HT-29 (cell line): ENCODE measurements at places on chromosomes 12 and 14. TPM values are rescaled to one million over a fixed set of nuclear protein-coding genes. Genes with fewer than 3 reads are reported as not detected.

- no peak for DNase-seq
Observed at GRCh38 chr14:73715707-73716106, 1.5 kb upstream of the PNMA1 start.

DNA sequence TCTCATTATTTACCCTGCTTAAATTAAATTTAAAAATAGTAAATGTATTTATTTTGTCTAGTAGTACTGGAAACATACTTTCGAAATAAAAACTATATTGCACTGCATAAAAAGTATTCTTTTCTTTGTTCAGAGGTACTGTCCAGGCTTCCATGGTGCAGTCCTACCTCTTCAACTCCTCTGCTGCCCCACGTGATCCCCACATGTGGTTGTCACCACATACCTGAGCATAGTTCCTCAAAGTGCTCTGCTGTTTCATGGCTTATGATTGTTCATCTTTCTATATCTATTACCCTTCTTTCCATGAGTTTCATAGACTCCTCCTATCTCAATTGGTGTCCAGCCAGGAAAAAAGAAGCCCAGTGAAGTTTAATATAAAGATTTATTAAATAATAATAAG is 317.5 kb upstream of the OR4E1 start:
- no peak for DNase-seq

DNA sequence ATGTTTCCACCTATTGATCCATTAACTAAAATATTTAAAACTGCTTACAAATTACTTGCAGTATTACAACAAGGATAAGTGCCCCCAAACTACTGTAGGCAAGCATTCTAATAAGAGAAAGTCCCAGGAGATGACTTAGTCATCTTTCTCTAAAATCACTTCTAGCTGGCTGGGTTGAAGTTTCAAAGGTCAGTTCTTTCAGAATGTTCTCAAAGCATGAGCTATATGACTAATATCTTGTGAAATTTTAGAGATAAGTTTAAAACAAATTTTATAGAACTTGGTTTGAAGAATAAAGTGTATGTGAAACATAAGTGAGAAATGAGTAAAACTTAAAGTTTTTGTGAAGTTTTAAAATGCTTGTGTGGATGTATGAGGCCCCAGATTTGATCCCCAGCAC is 24.3 kb upstream of the OR6J1 start:
- peak; percentile 24 for DNase-seq

GRCh38 chr14:73717266-73717665 is 3.1 kb upstream of the PNMA1 start:
- no peak for DNase-seq

- DNase-seq: peak; percentile 86
Observed at GRCh38 chr14:104687601-104688504, 1.6 kb upstream of the INF2 start.

- no peak for DNase-seq
Observed at GRCh38 chr14:24310265-24310645, 315 bp downstream of the LTB4R2 start.

GRCh38 chr12:50665170-50665569 is 98.7 kb upstream of the ATF1 start:
- no peak for DNase-seq

DNA sequence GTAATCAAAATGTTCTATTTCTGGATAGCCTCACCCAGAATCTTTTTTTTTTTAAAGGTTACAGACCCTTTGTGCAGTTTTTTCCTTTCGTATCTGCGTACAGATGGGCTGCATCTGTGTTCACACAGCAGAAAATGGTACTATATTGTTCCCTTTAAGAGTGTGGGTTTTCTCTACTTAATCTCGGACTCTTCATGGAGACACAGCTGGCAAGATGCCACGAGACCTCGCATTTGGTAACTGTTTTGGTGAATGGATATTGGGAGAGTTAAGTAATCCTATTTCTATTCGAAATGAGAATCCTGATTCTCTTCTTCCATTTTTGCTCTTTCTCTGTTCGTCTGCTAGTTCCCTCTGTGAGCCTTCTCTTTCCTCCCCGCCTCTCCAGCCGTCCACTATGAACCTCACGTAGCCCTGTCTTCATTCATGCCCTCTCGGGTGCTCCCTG is 85.7 kb downstream of the SAMD4A start:
- DNase-seq: no peak

DNA sequence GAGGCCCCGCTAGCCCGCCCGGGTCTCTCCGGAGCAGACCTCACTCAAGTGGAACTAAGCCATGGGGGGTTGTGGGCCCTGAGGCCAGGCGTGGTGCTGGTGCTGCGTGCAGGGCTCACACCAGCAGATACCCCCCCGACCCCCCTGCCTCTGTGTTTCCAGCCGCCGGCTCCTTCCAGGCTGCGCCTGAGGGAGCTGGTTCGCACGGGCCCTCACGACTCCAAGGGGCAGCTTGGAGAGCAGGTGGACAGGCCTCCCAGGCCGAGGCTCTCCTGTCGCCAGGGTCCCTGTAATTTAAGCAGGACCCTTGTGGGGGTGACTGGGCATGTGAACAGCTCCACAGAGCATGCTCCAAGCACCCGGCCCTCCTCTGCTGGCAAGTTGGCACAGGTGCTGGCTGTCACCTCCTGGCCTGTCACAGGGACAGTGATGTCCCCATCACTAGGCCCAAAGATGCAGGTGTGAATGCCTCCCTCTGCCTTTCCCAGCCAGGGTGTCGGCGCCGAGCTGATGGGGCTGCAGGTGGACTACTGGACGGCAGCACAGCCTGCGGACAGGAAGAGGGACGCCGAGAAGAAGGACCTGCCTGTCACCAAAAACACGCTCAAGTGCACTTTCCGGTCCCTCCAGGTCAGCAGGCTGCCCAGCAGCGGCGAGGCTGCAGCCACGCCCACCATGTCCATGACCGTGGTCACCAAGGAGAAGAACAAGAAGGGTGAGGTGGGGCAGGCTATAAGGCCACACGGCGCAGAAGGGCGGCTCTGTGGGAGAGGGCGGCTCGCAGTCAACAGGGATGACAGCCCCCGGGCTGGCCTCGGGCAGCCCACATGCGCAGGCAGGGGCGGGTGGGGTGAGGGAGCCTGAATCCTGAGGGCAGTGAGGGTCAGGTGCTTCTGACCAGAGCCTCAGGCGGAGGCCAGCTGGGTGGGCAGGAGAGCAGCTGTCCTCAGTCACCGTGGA is 5.9 kb upstream of the TEX22 start:
- DNase-seq: no peak

DNA sequence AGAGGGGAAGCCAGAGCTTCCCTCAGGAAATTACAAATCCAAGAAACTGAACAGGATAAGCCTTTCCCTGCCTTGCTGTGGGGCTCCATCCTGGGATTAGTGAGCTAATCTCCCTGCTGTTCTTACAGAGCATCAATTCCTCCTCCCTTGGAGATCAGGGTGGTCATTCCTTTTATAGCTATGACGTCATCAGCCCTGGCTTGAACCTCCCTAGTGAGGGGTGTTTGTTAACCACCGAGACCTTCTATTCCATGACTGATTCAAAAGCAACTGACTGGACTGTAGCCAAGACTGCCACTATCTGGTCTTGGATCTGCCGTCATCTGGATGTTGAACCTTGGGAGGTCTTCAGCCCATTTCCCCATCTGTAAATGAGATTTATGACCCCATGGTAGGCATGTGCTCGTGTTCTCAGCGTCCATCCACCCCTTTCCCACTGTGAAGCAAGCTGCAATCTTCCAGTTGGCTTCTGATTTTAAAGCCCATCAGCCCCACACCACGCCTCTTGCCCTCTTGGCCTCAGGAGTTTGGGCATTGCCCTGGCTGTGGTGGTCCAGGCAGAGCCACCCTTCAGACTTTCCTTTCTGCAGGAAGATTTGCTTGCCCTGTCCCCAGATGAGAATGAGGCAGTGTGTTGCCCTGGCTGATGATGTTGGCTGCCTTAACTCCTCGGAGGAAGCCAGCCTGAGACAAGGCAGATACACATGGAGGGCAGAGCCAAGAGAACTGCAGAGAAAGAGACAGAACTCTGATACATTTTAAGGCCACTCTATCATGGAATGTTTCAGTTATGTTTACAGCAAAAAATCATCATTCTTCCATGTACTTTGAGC is 59.6 kb upstream of the ACTN1 start:
- DNase-seq: no peak

DNA sequence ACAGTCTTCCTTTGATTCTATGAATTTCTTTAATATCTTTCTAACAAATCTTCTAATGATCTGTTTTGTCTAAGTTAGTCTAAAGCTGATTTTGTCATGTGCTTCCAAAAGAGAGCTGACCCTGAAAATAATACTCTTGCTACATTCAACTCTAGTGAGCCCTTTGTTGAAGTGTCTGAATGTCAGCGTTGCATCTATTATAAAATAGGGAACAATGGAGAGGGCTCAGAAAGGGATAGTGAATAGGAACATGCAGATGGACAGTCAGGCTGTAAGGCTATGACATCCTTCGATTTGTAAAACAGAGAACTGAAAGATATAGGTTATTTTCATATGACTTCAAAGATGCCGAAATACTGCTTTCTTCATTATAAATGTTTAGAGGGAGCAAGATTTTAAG is 304.5 kb downstream of the GALC start:
- no peak for DNase-seq

- no peak for DNase-seq
Observed at GRCh38 chr14:102454711-102455110, 54.9 kb downstream of the ANKRD9 start.

DNA sequence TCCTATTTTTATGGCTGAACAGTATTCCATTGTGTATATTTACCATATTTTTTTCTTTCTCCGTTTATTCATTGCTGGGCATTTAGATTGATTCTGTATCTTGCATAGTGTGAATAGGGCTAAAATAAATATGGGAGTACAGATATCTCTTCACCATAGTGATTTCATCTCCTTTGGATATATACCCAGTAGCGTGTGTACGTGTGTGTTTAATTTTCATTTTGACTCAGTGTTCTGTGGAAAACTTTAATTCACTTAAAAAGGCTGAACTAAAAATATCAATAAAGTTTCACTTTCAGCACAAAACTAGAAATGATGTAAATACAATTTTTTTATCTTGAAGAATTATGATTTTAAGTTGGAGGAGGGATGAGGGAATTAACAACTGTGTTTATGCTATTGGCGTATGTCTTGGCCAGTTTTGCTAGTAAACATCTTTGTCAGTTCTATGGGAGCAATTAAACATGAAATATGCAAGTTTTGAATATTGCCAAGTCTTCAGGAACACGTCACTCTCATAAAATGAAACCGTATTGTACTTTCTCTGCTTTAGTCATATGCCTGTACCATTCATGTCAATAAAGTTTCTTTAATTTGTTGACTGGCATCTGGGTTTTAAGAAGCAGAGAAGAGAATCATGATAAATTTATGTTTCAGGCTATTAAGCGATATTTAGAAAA is 99.8 kb downstream of the PTGER2 start:
- no peak for DNase-seq

GRCh38 chr12:78037707-78038106 is 207.0 kb downstream of the NAV3 start:
- DNase-seq: no peak

GRCh38 chr12:13197032-13197431 is 506 bp downstream of the EMP1 start:
- no peak for DNase-seq

- DNase-seq: no peak
Observed at GRCh38 chr12:94831081-94831751, 172.3 kb downstream of the NDUFA12 start.

DNA sequence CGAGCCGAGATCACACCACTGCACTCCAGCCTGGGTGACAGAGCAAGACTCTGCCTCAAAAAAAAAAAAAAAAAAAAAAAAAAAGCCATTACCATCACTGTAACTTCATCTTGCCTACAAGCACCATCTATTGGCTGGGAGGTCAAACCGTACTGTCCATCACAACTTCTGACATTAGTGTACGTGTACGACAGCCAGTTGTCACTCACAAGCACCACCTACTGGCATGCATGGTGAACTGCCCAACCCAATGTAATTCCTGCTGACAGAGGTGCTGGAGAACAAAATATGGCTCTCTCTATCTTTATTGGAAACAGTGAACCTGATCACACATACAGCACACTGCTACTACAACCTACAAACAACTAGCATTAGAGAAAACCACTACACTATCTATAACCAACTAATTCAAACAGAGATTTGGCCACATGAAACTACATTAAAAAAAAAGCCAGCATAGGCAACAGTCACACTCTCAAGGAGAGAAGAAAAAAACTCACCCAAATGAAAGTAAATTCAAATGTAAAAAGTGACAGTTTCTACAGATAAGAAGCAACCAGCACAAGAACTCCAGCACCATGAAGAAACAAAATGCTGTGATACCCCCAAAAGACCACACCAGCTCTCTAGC is 82.3 kb downstream of the PUS7L start:
- DNase-seq: peak; percentile 55

GRCh38 chr14:103382376-103382775 is 2.8 kb upstream of the MARK3 start:
- no peak for DNase-seq

GRCh38 chr12:26704684-26705460 is 128.1 kb downstream of the ITPR2 start:
- DNase-seq: no peak

GRCh38 chr12:4604684-4605193 is 42.7 kb downstream of the DYRK4 start:
- peak; percentile 78 for DNase-seq

Gene PSEN1
- total RNA-seq: 16.4 and 23.2 TPM in 2 replicates

Gene MOK
- total RNA-seq: 6.0 and 7.2 TPM in 2 replicates

Gene RPAP3
- total RNA-seq: 8.6 and 9.4 TPM in 2 replicates

Gene CD27
- 0.23 TPM in 1 of 2 replicates, not detected in the other for total RNA-seq

Gene PTPRO
- 12.3 and 14.3 TPM in 2 replicates for total RNA-seq

Gene NANOG
- not detected in 2 replicates for total RNA-seq

Gene GAS2L3
- total RNA-seq: 6.2 and 6.8 TPM in 2 replicates
